ENCODE measurements at places on chromosomes 12 and 14.

- no peak for DNase-seq
Measured at GRCh38 chr12:52049688-52050087, 1.6 kb upstream of the NR4A1 start.

DNA sequence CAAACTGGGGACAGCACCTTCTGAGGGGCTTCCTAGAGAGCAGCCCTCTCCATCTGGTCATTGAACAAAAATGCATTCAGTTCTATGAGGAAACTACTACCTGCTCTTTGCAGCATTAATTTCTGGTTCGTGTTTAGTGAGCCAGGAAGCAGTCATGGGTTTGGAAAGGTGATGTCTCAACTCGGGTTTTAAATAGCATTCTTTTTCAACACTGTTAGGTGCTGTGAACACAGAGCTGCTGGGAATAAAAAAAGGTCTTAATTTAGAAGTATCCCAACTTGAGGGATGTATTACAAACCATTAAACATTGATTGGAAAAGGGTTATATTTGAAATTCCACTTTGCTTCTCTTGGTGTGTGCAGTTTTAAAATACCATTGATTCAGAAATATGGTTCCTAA lies 9.3 kb downstream of the MYO1H start:
- DNase-seq, result no peak

GRCh38 chr14:96095581-96096476 lies 56.7 kb downstream of the C14orf132 start:
- no peak for DNase-seq

DNA sequence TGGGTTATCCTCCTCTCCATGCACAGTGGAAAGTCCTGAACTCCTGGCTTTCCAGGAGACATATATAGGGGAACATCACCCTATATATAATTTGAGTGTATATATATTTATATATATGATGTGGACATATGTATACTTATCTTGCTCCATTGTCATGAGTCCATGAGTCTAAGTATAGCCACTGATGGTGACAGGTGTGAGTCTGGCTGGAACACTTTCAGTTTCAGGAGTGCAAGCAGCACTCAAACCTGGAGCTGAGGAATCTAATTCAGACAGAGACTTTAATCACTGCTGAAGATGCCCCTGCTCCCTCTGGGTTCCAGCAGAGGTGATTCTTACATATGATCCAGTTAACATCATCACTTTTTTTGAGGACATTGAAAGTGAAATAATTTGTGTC lies 4.4 kb downstream of the SSTR1 start:
- DNase-seq, result no peak

DNA sequence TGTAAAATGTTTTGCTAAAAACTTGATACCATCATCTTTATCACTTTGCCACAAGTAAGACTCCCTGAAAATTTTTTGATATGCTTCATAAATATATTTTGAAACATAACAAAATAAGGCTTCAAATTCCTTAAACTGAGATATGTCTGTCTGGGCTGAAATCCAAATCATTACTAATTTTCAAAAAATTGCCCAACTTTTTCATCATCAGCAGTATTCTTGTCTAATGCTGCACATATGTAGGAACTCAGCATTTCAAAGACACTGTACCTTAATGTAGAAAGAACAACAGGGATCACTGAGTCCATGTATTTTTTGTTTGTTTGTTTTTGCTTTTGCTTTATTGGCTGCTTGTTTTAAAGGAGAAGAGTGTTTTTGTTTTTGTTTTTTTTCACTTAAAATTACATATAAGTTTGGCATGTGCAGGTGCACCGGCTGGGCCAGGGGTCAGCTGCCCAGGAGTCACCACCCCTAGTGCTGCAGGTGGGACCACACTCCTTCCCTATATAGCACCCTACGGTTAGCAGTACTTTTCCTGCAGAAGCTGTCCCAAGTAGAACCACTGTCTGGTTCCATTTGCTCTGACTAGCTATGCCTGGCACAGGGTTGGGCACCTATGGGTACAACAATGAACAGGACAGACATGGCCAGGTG lies 231.2 kb downstream of the PIK3C2G start:
- no peak for DNase-seq

- DNase-seq, result no peak
Measured at GRCh38 chr12:52600071-52600470, 1.2 kb downstream of the KRT72 start.

DNA sequence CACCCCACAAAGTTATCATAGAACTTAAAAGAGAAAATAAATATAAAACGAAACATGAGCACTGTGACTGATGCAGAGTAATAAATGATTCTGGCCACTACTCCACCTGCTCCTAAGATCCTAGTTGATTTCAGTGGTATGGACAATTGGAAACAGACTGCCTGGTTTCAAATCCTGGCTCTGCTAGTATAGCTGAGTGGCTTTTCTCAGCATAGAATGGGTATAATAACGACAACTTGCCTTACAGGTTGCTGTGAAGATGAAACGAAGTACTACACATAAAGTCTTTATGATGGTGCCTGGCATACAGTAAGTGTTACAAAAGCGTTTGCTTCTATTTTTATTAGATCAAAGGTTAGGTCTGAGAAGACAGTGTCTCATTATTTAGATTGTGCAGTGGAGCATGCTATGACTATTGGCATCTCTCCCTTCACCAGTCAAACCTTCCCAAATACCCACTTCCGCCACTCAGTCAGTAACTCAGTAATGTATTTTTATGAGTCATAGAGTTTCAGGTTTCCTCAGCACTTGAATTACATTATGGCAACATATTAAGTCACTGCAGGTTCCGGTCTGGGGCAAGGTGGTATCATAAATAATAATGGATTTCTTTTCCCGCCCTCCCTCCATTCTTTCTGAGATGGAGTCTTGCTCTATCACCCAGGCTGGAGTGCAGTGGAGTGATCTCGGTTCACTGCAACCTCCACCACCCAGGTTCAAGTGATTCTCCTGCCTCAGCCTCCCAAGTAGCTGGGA lies 29.7 kb upstream of the NR2C1 start:
- DNase-seq, result no peak

DNA sequence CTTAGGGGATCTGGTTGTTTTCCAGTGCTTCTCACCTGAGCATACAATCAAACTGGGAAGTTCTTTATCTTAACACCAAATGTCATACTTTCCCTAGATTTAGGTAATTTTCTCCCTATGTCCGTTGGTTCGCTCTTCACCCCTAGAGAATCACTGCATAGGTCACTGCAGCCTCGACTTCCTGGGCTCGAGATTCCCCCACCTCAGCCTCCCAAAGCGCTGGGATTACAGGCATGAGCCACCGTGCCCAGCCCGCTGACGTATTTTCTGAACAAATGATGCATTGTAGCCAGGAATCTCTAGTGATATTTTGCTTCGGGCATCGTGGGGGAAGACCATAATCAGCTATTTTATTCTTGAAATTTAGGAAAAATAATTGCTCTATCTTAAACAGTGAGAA lies 1.1 kb upstream of the RPL41 start:
- no peak for DNase-seq

DNA sequence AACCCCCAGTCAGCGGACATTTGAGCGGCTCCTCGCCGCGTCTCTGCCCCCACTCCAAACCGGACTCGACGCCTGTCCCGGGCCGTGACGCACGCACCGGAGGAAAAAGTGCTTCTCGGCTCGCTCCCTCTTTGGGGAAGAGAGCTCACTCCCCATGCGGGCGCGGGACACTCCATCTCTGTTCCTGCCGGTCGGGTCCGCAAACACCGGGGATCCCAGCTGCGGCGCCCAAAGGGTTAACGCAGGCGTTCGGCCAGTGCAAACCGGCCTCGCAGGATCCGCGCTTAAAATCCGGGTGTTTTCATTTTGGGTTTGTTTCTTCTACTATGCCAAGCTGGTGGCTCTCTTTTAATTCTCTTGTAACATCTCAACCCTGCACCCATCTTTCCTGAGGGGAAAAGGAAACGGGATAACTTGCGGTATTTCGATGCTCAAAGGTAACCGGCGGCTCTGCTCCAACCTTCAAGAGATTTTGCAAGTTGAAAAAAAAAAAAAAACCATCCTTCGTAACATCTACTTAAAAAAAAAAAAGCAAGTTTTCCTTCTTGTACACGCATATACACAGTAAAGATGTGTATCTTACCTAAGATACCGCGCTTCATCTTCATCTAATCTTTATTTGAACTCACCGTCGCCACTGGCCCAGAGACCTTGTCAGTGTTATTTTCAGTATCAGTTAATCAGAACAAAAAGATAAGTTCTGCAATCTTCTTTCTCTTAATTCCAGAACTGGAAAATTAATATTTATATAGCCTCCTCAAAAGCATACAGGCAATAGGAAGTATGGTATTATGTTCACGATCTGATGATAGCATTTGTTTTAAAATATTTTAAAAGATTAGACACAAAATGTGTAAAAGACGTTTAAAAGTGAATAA lies 1.6 kb upstream of the ATP2B1 start:
- no peak for DNase-seq

DNA sequence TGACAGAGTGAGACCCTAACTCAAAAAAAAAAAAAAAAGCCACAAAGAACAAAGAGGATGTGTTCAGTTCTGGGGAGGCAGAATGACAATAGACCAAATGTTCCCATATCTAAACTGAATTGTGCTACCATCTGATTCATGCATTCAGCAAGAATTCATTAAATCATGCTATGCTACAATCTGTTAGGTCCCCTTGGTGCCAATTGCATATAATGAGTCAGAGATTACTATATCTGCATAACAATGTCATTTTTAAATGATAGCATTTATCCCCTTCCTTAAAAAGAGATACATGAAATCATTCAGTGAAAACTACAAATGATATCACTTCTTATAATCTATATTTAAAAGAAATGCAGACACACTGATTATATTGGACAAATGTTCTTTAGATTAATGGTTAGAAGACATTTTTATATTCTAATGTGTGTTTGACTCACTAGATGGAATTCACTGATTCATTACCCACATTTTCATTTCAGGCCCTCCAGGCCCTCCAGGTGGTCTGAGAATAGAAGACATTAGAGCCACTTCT lies 207.6 kb upstream of the PDZRN4 start:
- DNase-seq, result no peak

- no peak for DNase-seq
Measured at GRCh38 chr12:17342381-17342961, 736.5 kb upstream of the LMO3 start.

GRCh38 chr14:91509083-91509877 lies 830 bp downstream of the PPP4R3A start:
- no peak for DNase-seq

- DNase-seq, result no peak
Measured at GRCh38 chr14:61101803-61102548, 120.9 kb downstream of the SLC38A6 start.

DNA sequence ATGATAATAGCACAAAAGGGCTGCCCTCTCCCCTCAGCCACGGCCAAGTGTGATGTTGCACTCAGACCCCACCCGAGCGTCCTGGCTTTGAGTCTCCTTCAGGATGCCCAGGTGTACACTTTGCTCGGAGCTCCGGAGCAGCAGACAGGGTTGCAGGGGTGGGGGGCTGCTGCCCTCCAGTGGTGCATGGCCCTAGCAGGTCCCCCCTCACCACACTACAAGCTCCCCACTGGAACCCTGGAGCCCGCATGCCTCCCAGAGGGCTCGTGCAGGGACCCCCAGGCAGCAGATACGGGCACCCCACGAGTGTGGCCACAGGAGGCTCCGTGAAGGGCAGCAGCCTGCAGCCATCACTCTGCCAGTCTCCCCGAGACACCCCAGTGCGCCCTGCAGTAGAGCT lies 69.9 kb upstream of the C14orf180 start:
- DNase-seq, result no peak

DNA sequence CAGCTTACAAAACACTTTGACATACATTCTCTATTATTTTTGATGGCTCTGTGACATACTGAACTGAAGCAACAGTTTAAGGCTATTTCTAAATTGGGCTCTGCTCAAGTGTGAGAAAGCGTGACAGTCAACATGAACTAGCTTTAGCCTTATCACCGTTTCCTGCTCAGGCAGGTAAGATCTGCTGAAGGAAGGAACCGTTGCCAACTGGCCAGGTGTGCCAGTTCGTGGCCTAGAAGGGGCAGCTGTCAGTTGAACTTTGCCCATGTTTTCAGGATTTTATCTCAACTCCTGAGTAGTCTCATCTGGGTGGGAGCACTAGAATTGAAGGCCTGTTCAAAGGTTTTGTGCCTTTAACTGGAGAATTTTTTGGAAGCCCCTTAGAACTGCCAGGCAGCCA lies 79.5 kb downstream of the ETV6 start:
- DNase-seq, result no peak

DNA sequence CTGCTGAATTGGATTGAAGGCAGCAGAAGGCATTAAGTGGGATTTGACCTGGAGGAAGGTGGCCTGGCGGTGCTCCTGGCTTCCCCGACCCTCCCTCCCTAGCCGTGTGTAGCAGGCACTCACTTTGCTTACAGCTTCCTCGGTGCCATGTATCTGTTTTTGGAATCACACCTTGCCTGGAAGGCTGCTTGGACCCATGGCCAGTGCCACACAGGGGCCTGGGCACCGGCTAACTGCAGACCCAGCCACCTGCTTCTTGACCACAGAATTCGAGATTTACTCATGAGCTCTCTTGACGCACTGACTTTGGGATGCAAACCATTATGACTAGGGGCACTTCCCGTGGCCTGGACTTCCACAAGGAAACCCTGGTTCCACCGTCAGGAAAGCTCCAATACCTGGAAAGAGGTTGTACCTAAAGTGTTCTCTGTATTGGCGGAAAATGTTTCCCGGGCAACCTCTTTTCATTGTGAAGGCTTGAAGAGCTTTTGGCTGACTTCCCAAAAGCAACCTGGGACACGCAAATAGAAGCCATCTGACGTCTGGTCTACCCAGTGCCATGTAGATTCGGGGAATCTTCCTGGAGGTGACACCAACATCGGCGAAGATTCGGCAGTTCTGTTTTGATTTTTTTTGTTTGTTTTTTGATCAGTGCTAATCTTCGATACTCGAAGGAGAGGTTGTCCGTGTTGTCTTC lies 125.6 kb upstream of the RTL1 start:
- no peak for DNase-seq

DNA sequence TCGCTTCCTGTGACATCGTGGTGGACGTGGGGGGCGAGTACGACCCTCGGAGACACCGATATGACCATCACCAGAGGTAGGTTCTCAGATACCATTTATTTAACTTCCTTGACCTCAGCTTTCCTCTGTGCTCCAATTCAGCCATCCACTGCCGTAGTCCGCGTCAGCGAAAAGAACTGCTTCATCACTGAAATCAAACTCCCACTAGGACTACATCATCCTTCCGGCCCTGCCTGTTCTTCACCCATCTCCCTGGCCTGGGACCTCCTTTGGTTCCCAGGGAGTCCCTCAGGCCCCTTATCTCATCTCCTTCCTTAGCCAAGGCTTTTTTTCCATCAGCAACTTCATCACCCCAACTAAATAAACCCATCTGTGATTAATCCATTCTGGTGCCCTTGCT lies 692 bp downstream of the MYG1 start:
- DNase-seq, result no peak

DNA sequence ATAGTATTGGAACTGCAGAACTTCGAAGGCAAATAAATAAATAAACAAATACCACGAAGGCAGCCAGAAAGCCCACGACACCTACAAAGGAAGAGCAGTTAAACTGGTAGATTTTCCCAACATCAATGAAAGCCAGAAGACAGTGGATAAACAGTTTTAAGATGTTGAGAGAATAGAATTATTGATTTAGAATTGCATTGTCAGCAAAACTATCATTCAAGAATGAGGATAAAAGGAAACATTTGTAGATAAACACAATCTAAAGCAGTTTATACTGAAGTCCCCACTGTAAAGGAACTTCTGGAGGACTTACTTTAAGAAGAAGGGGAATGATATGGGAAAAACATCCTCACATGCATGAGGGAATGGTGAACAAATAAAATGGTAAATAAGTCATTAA lies 29.5 kb downstream of the CACNA2D4 start:
- DNase-seq, result no peak

- DNase-seq, result no peak
Measured at GRCh38 chr14:99537399-99537798, 56.2 kb downstream of the CCNK start.

- DNase-seq, result no peak
Measured at GRCh38 chr12:12757121-12757520, 28.3 kb upstream of the APOLD1 start.

All from stimulated activated CD8-positive, alpha-beta memory T cell treated with anti-CD3 and anti-CD28 coated beads, Interleukin-15, amount 100 ng/mL, for 1 hour (primary cell).